ENCODE measurements at places on chromosomes 3 and 15. TPM values are rescaled to one million over a fixed set of nuclear protein-coding genes. Genes with fewer than 3 reads are reported as not detected.

Gene TMEM266
- not detected for total RNA-seq

Gene C3orf22
- total RNA-seq, result not detected

Gene SST
- total RNA-seq, result not detected

Gene CKMT1A
- not detected for total RNA-seq

DNA sequence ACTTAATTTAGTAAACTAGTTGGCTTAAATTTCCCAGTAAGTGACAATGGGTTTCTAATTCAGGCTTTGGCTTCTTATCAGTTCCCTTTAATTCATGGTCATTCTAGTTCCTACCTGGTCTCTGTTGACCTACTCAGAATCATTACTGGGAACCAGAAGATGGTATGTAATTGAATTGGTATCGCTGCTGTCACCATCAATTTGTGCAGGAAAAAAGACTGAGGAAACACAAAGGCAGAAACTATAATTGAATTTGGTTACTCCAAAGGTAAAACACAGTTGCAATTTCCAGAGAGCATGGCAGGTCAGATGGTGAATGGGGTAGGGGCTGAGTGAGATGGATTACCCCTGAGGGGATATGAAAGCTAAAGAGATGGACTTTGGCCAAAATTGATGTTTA, 226.5 kb upstream of the GAP43 start:
- DNase-seq, result no peak
- H3K4me1 ChIP-seq, result no peaks in the 10 kb centered on the region
- H3K27ac ChIP-seq, result no peak overlapping the region
- H3K36me3 ChIP-seq, result no peaks in the 10 kb centered on the region
- H3K27me3 ChIP-seq, result no peaks in the 10 kb centered on the region

- no peak for DNase-seq
- no peaks in the 10 kb centered on the region for H3K27me3 ChIP-seq
- no peaks in the 10 kb centered on the region for H3K36me3 ChIP-seq
- no peak overlapping the region for H3K4me3 ChIP-seq
Measured at GRCh38 chr3:47985381-47985780, 30.8 kb downstream of the MAP4 start.

GRCh38 chr3:37574177-37574943, 287.3 kb upstream of the CTDSPL start:
- H3K27me3 ChIP-seq, result no peaks in the 10 kb centered on the region
- no peak for DNase-seq
- no peaks in the 10 kb centered on the region for H3K36me3 ChIP-seq
- H3K27ac ChIP-seq, result no peak overlapping the region

- no peaks in the 10 kb centered on the region for H3K4me1 ChIP-seq
- no peaks in the 10 kb centered on the region for H3K36me3 ChIP-seq
- H3K27ac ChIP-seq, result no peak overlapping the region
- DNase-seq, result no peak
- no peak overlapping the region for H3K4me3 ChIP-seq
Measured at GRCh38 chr15:47954196-47954595, 166.6 kb upstream of the SLC24A5 start.

DNA sequence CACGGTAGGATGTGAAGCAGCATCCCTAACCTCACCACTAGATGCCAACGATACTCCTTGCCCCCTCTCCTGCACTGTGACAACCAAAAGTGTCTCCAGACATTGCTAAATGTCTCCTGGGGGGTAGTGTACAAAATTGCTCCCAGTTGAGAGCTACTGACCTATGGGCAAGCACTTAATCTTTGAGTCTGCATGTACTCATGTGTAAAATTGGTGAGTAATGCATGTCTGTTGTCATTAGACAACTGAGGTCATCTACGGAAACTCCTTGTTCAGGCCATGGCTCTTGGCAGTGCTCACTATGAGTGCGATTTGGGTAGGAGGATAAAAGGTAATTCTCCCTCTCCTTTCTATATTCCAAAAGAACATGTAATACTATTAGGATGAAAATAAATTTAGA, 29.2 kb downstream of the PDHB start:
- H3K27ac ChIP-seq, result no peak overlapping the region
- H3K36me3 ChIP-seq, result peaks cover 3% of the 10 kb centered on the region
- no peak for DNase-seq
- H3K27me3 ChIP-seq, result no peaks in the 10 kb centered on the region

DNA sequence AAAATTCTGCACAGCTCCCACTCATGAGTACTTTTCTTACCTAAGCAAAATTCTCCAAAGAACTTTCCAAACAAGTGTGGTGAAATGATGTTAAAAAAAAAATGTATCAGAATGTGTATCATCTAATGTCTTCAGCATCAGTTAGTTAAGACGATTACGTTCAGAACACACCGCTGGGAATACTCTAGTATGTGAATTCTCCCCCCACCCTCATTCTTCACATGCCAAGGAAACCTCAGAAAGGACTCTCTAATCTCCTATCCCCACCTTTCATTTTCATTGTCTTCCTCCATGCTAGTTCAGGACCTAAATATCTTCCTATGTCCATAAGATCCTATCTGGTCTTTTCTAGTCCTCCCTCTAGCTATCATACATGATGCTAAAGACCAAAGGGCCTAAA, 457.4 kb downstream of the SHQ1 start:
- H3K27ac ChIP-seq, result no peak overlapping the region
- DNase-seq, result no peak
- peaks cover 6% of the 10 kb centered on the region for H3K4me1 ChIP-seq

DNA sequence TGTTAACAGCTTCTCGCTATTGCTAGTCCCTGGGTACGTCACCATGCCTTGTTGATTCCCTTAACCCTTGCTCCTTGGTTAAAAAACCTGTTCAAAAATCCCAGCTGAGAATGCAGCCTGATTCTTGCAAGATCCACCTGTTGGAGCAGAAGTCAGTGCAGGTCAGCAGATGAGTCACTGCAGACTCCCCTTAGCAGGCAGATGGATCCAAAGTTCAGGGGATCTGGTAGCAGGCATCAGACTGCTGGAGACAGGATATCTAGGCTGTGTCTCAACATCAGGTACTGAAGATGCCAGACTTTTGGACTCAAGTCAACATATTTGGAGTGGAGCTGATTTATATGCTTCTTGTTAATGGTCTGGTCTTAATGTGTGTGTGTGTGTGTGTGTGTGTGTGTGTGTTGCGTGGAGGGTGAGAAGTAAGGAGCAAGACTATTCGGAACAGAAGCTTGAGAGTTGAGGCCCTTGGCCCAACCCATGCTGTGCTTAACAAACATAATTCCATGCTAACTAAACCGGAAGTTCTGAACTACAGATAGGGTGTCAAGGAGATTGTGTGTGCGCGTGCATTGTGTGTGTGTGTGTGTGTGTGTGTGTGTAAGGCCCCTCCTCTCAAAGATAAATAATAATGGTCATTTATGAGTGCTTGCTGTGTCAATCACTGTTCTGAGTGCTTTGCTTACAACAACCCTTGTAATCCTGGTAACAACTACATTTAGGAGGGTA, 1.0 kb upstream of the C3orf52 start:
- no peak overlapping the region for H3K4me3 ChIP-seq
- no peak overlapping the region for H3K27ac ChIP-seq
- H3K36me3 ChIP-seq, result no peaks in the 10 kb centered on the region
- no peak for DNase-seq
- no peaks in the 10 kb centered on the region for H3K27me3 ChIP-seq
- H3K4me1 ChIP-seq, result peaks cover 15% of the 10 kb centered on the region

Data from T-cell (primary cell).